ENCODE measurements at places on chromosomes 6 and 20. TPM values are rescaled to one million over a fixed set of nuclear protein-coding genes. Genes with fewer than 3 reads are reported as not detected.
A peak's percentile ranks its signal among the peaks of the same experiment; 100 is the strongest.

- peaks cover 34% of the 10 kb centered on the region for H3K4me1 ChIP-seq
- no peak overlapping the region for H3K27ac ChIP-seq
- no peak for DNase-seq
- peaks cover 12% of the 10 kb centered on the region for H3K27me3 ChIP-seq
- H3K36me3 ChIP-seq, result peaks cover 2% of the 10 kb centered on the region
- H3K4me3 ChIP-seq, result no peak overlapping the region
Observed at GRCh38 chr20:62638055-62638570, 4.2 kb upstream of the SLCO4A1 start.

GRCh38 chr20:8208226-8208625 lies 76.2 kb downstream of the PLCB1 start:
- no peak overlapping the region for H3K4me3 ChIP-seq
- no peak for DNase-seq
- no peaks in the 10 kb centered on the region for H3K36me3 ChIP-seq
- no peak overlapping the region for H3K27ac ChIP-seq
- peaks cover 4% of the 10 kb centered on the region for H3K4me1 ChIP-seq

DNA sequence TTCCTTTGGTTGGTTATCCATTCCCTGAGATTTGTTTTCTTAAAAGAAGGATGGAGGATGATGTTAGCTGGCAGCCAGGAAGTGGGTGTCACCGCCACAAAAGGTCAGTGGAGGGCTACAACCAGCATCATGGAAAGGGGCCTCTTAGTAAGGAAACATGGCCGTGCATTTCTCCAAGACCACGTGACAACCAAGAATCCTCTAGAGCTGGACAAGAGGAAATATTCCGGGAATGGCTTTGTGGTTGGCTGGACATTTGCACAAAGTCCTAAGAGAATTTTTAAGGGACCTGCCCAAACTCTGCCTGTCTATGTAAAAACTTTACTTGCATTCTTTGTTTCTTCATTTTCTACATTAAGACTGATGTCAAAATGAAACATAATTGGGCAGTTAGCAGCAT lies 399.9 kb upstream of the MARCKS start:
- H3K4me1 ChIP-seq, result no peaks in the 10 kb centered on the region
- no peak for DNase-seq
- no peak overlapping the region for H3K4me3 ChIP-seq
- no peaks in the 10 kb centered on the region for H3K27me3 ChIP-seq
- no peaks in the 10 kb centered on the region for H3K36me3 ChIP-seq

DNA sequence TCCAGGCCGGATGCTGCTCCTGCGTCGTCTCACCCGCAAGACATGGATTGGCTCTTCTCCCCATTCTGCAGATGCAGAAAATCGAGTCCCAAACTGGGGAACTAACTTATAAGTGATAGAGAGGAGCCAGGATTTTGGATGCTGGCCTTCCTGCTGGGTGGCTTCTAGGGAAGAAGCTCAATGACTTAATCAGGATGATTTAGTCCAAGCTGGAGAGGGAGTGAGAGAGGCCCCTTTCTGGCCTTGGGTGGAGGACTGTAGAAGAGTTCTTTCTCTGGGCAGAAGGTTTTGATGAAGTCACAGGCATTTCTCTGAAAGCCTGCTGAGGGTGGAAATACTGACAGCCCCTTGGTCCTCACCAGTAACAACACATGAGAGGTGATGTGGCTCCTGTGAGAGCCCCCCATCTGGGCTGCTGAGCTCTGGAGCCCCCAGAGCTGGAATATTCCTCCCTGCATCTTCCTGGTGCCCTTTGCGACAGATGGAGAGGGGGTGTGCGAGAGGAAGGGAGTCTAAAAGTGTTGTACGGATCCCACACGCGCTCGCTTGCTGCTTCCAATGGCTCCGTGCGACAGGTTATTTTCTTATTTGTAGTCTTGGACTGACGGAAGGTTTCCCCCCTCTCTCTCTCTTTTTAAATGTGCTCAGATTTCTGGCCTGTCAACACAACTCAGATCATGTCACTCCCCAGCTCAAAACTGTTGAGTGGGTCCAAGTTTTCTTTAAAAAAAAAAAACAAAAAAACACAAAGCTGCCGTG lies 3.5 kb downstream of the SIRPA start:
- H3K4me1 ChIP-seq, result no peaks in the 10 kb centered on the region
- no peak overlapping the region for H3K4me3 ChIP-seq
- H3K36me3 ChIP-seq, result no peaks in the 10 kb centered on the region
- no peak for DNase-seq
- peaks cover 37% of the 10 kb centered on the region for H3K27me3 ChIP-seq

GRCh38 chr6:102641426-102641825 lies 1247.9 kb downstream of the GRIK2 start:
- H3K4me1 ChIP-seq, result no peaks in the 10 kb centered on the region
- DNase-seq, result no peak
- no peak overlapping the region for H3K27ac ChIP-seq
- no peak overlapping the region for H3K4me3 ChIP-seq
- H3K27me3 ChIP-seq, result no peaks in the 10 kb centered on the region
- no peaks in the 10 kb centered on the region for H3K36me3 ChIP-seq

DNA sequence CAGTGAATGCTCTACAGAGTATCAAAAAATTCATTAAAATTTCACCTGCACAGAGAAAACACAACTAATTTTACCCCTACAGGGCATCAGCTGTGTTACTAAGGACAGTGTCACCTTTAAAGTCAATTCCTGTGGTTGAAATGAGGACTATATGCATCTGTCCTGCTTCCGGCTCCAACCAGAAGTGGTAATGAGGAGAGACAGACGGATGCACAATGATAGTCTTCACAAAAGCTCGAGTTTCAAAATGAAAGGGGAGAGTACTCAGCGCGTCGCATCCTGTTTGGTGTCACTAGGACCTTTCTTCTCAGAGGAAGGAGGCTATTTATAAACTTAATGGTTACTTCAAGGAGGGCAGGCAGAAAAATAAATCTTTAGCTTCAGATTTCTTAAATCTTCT lies 86.5 kb downstream of the LYRM4 start:
- peaks cover 59% of the 10 kb centered on the region for H3K4me1 ChIP-seq
- peak; percentile 88 for DNase-seq

GRCh38 chr20:47558295-47559066 lies 56.8 kb downstream of the NCOA3 start:
- H3K36me3 ChIP-seq, result peaks cover 18% of the 10 kb centered on the region
- DNase-seq, result no peak

- H3K27ac ChIP-seq, result no peak overlapping the region
- H3K36me3 ChIP-seq, result peaks cover 7% of the 10 kb centered on the region
- no peak overlapping the region for H3K4me3 ChIP-seq
Observed at GRCh38 chr20:25000268-25000801, 7.8 kb upstream of the APMAP start.

DNA sequence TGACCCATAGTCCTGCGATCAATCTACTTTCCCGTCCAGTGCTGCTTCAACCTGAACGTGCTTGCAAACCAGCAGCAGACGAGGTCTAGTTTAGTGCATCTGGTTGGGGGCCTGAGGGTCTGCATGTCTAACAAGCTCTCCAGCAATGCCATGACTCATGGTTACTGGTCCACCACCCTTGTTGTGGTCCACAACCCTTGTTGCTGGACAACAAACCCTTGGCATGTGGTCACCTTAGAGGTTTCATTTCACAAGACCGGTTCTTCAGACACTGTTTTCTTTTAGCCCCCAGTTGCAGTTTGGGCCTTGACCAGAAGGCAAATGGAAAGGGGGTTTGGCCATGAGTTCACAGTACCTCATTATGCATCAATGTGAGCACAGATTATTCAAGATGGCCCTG lies 424.8 kb downstream of the QKI start:
- no peak overlapping the region for H3K4me3 ChIP-seq
- H3K27me3 ChIP-seq, result peaks cover 2% of the 10 kb centered on the region
- H3K4me1 ChIP-seq, result no peaks in the 10 kb centered on the region
- no peak for DNase-seq

DNA sequence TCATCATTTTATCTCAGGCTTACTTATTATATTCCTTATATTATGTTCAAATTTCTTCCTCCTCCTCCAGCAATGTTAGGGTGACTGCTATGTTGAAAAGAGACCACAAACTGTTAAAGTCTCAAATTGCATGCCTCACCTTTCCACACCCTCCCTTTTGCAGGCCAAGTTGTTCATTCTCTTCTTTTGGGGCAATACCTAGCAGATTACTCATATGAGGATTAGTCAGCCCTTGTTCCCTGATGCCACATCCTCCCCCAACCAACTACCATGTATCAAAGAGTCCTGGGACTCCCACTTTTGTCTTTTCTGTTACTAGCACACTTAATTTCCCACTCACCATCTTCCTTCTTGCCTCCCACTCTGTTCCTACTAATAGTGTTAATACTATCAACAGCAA lies 434.7 kb downstream of the BCKDHB start:
- no peaks in the 10 kb centered on the region for H3K4me1 ChIP-seq
- H3K27me3 ChIP-seq, result no peaks in the 10 kb centered on the region
- no peaks in the 10 kb centered on the region for H3K36me3 ChIP-seq
- H3K27ac ChIP-seq, result no peak overlapping the region

- H3K4me3 ChIP-seq, result no peak overlapping the region
- peaks cover 3% of the 10 kb centered on the region for H3K36me3 ChIP-seq
- no peak overlapping the region for H3K27ac ChIP-seq
- DNase-seq, result no peak
- no peaks in the 10 kb centered on the region for H3K27me3 ChIP-seq
- H3K4me1 ChIP-seq, result peaks cover 6% of the 10 kb centered on the region
Observed at GRCh38 chr6:121759370-121759769, 323.9 kb downstream of the GJA1 start.

- no peak for DNase-seq
- no peaks in the 10 kb centered on the region for H3K36me3 ChIP-seq
- H3K27ac ChIP-seq, result no peak overlapping the region
- H3K27me3 ChIP-seq, result no peaks in the 10 kb centered on the region
- no peak overlapping the region for H3K4me3 ChIP-seq
- H3K4me1 ChIP-seq, result no peaks in the 10 kb centered on the region
Observed at GRCh38 chr6:74872754-74873476, 332.9 kb downstream of the COL12A1 start.

DNA sequence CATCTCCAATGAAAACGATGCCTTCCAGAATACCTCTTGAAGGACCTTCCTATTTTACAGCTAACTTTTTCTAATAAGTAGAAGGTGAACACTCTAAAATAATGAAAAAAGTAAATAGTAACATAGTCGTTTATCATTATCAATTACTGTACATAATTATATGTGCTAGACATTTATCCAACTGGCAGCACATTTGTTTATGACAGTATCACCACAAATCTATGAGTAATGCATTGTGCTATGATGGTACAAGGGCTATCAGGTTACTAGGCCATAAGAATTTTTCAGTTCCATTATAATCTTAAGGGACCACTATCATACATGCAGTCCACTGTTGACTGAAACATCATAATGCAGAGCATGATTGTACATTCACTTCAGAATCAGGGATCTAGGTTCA lies 68.4 kb downstream of the ATG5 start:
- H3K36me3 ChIP-seq, result peaks cover 11% of the 10 kb centered on the region
- H3K27ac ChIP-seq, result no peak overlapping the region
- H3K4me1 ChIP-seq, result no peaks in the 10 kb centered on the region
- no peaks in the 10 kb centered on the region for H3K27me3 ChIP-seq

- peaks cover 3% of the 10 kb centered on the region for H3K27me3 ChIP-seq
- no peaks in the 10 kb centered on the region for H3K36me3 ChIP-seq
- DNase-seq, result no peak
- no peak overlapping the region for H3K27ac ChIP-seq
Observed at GRCh38 chr20:50054626-50055511, 58.1 kb downstream of the UBE2V1 start.

DNA sequence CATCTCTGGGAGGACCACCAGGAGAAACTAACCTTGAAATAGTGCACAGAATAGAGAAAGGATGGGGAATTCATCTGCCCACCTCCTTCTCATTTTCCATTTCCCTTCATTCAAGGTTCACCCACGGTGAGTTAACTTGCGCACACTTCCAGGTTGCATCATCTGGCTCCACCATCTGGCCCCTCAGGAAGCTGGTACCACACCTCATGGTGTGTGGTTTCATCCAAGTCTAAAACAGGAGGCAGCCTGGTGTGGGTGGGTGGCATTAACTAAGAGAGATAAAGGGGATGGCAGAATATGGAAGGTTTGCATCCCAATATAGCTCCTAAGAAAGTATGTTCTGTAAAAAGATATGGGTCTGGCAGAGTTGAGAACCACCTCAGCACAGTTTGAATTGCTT lies 3.8 kb downstream of the ZNF334 start:
- H3K4me1 ChIP-seq, result peaks cover 16% of the 10 kb centered on the region
- H3K27me3 ChIP-seq, result peaks cover 8% of the 10 kb centered on the region
- DNase-seq, result no peak
- no peak overlapping the region for H3K27ac ChIP-seq
- H3K36me3 ChIP-seq, result peaks cover 9% of the 10 kb centered on the region

DNA sequence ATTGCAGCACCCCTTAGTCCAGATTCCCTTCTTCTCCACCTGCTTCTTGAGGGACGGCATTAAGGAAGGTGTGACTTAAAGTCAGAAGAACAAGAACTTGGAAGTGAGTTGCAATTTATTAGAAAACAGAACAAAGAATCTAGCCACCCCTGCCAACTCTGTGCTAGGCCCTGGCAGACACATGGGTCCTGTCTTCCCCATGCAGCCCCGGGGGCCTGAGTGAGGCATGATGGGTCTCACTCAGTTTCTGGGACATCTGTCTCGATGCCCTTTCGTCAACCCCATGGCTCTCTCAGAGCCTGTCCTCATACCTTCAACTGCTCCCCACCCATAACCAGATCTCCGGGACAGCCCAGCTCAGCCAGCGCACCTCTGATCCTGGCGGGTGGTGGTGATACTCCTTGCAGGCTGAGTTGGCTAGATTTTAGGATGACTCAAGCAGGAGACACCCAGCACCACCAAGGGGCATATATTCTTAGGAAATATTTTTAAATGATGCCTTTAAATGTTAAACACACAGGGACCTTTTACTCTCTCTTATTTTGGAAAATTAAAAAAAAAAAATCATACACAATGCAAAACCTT lies 143.2 kb upstream of the RNF24 start:
- DNase-seq, result no peak
- peaks cover 2% of the 10 kb centered on the region for H3K27me3 ChIP-seq
- no peaks in the 10 kb centered on the region for H3K36me3 ChIP-seq

- DNase-seq, result peak; percentile 82
- H3K4me1 ChIP-seq, result peaks cover 95% of the 10 kb centered on the region
- H3K27me3 ChIP-seq, result peaks cover 5% of the 10 kb centered on the region
- peak within 1 kb of the TSS; percentile 96 for H3K27ac ChIP-seq
Observed at GRCh38 chr6:31572041-31572911, at the start of gene LTA. Gene LTA, plus strand, starts transcription at chr6:31572289. Its CDS starts 454 bp downstream, at chr6:31572743.

DNA sequence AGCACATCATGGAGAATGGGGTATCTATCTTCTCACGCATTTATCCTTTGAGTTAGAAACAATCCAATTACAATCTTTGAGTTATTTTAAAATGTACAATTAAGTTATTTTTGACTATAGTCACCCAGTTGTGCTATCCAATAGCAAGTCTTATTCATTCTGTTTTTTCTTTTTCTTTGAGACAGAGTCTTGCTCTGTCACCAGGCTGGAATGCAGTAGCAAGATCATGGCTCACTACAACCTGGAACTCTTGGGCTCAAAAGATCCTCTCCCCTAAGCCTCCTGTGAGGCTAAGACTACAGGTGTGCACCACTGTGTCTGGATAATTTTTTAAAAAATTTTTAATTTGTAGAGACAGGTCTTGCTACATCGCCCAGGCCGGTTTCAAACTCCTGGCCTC lies 201.5 kb upstream of the ZNF217 start:
- H3K27ac ChIP-seq, result no peak overlapping the region
- H3K4me3 ChIP-seq, result no peak overlapping the region
- H3K4me1 ChIP-seq, result peaks cover 2% of the 10 kb centered on the region
- peaks cover 2% of the 10 kb centered on the region for H3K36me3 ChIP-seq
- no peaks in the 10 kb centered on the region for H3K27me3 ChIP-seq
- DNase-seq, result no peak

- H3K27ac ChIP-seq, result no peak overlapping the region
- H3K36me3 ChIP-seq, result no peaks in the 10 kb centered on the region
- no peak for DNase-seq
- no peak overlapping the region for H3K4me3 ChIP-seq
Observed at GRCh38 chr20:576156-576555, 32.6 kb upstream of the CSNK2A1 start.

TP53TG5 gene
- not detected for total RNA-seq

PHACTR1 gene
- 0.61 TPM for total RNA-seq

SLC26A8 gene
- not detected for total RNA-seq
